ENCODE measurements at places on chromosomes 6 and 20.

GRCh38 chr6:128478230-128479047 lies 42.0 kb downstream of the PTPRK start:
- no peak for DNase-seq

DNA sequence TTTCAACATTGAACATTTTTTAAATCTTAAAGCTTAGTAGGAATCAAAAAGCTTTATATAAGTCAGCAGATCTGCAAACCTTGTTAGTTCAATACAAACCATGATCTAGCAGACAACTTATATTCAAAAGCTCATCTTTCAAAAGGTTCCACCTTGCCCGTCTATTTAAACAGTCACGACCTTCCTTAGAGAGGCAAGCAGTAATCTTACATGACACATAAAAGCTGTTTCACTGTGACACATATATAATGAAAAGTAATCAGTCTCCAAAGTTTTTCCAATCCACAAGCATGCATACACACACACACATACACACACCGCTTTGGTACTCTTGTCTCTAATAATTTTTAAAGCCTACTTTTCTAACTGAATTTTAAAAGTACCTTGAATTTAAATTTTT lies 12.9 kb downstream of the SOD2 start:
- no peak for DNase-seq

DNA sequence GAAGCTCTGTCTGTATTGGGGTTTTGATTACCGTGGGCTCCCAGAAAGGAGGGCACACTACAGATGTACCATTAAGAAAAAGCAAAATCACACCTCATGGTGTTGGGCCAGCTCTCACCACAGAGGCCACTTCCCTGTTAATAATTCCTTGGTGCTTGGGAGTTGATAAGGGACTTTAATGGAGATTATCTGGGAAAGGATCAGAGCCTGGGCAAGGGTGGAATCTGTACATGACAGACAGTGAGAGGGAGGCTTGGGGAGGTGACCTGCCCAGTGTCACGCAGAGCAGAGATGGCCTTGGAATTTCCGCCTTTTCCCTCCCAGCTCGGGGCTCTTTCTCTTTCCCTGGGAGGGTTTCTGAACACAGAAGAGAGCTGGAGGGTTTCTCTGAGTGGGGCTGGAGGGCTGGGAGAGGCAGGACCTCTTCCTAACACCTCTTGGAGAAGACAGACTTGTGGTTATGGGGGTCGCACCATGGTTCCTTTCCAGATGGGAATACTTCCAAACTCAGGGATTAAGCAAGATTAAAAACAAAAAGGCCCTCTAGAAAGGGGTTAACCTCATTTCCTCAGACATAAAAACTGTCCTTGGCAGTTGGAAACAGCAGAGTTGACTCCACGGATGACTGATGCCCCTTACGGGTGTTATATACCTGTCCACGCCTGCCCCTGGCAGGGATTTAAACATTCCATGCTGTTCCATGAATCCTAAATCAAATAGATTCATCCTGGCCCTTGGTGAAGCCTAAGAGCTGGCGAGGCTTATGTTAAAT lies 16.8 kb upstream of the KCNK16 start:
- DNase-seq = no peak

GRCh38 chr20:5663396-5663795 lies 86.8 kb upstream of the SHLD1 start:
- DNase-seq = no peak

GRCh38 chr20:54306985-54307710 lies 99.3 kb downstream of the PFDN4 start:
- no peak for DNase-seq

DNA sequence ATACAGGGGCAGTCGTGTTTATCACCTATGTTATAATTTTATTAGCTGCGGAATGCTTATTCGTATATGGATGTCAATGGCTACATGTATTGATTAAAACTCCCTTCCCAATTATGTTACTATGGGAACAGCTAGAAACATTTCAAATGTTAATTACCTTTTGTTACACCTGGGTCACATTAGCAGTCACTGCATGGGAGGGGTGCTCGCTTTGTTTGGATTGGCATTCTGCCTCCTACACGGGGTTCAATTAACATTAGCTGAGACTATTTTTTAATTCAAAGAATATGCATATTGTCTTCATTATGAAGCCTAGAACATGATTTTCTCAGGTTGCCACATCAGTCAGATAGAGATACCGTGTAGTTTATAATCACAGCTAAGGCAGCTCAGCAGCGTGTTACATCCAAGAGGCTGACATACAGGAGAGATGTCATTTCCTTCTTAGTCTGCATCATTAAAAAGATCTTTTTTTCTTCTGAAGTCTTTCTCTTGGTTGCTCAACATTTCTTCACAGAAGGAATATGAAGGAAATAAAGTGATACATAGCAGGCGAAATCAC lies 76.2 kb upstream of the RPS6KA2 start:
- no peak for DNase-seq

DNA sequence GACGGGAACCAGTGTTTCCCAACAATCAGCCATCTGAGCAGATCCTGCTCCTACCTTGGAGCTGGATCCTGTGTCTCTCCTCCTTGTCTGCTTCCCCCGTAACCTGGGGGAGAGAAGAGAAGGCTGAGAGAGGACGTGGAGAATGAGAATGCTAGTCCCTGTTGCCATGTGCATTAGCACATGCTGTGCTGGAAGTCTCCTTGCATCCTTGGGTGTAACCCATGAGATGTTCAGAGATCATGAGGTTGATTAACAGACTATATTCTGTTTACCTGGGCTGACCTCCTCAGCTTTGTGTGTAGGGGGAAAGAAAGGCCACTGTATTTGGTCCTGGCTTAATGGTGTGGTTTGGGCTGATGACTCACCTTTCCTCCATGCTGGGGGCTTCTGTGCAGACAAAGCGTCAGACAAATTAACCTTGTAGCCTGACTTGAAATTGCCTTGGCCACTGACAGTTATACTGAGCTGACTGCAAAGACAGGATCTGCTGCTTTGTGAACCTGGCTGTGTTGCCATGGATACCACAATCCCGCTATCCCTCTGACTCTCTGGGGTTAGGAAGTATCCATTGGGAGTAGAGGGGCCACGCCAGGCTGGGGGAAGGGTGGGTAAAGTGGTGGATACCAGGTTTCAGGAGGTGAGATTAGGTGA lies 243.7 kb upstream of the CHD6 start:
- DNase-seq = no peak

- DNase-seq = no peak
Observed at GRCh38 chr6:158539413-158539812, 20.5 kb upstream of the TMEM181 start.

DNA sequence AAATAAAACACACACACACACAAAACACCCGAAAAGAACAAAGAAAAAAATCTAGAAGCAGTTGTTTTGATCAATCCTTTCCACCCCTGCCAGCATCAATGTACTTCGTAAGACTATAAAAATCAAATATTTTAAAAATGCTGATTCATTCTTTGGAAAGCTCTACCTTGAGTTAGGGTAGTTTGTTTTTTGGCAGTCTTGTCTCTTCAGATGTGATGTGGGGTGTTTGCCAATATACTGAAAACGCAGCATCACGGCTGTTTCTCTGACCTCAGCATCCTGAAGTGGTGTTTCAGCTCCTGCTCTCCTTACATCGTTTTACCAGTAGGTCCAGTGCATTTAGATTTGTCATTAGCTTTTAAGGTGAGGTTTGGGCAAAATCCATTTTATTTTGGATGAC lies 526.0 kb downstream of the UTRN start:
- DNase-seq = no peak

DNA sequence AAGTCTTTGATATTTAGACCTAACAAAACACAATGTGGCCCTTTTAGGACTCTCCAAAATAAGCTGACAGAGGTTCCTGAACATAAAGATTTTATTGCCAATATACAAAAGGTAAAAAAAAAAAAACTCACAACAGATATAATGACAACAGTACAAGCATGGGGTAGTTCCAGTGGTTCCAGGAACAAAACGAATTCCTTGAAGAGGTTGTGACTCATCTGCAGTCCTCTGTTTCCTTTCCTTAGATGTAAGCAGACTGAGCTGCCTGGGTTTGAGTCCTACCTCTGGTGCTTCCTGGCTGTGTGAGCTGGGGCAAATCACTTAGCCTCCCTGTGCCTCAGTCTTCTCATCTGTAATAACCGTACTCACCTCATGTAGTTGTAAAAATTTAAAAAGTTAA lies 13.3 kb upstream of the CTAGE9 start:
- DNase-seq = no peak

DNA sequence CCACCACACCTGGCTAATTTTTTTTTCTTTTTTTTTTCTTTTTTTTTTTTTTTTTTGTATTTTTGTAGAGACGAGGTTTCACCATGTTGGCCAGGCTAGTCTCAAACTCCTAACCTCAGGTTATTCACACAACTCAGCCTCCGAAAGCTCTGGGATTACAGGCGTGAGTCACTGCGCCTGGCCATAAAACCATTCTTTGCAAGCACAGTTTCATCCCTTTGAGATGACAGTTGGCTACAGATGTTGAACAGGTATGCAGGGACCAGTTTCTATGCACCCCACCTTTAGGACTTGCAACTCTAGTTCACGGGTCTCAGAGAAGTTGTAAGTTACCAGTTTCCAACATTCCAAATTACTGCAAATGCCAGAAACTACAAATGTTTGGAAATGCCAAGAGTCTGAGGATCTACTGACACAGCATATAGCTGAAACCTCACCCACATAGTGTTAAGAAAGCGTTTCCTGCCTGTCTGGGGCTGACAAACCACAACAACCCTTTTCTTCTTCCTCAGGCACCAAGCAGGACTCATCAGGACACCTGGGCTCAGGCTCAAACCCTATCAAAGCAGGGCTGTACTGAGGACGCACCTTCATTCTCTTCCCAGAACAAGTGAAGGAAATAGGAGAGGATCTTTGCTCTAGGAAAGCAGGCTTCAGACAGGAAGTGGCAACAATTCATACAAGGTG lies 22.9 kb downstream of the ARHGAP18 start:
- no peak for DNase-seq

GRCh38 chr20:40225596-40225995 lies 463.4 kb downstream of the MAFB start:
- DNase-seq = no peak

- DNase-seq = no peak
Observed at GRCh38 chr20:52454660-52455059, 263.1 kb upstream of the ZFP64 start.

DNA sequence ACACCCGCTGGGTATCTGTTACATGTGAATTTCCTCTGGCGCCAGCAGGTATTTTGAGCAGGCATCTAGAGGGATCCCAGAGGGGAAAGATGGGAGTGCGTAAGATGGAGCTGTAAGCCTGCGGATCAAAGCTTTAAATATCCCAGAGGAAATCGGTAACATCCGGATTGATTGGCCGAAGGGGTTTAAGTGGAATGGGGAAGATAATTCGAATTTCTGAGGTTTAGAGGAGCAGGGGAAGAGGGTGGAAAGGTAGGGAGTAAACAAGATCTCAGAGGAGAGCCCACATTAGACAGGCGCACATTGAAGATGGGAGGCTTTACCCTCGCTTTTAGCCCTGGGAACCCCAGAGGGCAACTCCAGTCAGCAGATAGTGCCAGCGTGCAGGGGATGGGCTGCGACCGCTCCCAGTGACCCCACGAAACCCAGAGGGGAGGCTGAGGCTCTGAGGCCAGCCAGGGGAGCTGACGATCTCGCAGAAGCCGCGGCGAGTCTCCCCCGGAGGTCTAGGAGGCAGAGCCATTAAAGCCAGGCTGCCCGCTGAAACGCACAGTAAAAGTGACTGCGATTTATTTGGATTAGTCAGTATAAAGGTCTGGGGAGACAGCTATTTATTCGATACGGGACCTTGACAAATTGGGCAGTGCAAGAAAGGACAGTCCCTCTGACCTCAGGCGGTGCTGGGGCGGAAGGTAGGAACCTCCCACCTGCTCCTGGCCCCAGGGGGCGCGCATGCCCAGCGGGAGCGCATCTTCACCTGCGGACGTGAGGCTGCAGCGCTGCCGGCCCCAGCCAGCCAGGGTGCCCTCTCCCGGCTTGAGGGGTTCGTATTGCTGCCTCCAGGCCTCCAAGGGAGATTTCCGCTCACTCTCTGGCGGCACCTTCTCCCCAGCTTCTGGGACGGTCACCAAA lies 34.3 kb upstream of the TCF21 start:
- DNase-seq = no peak

GRCh38 chr20:29878281-29878741 lies 1379.2 kb upstream of the DEFB115 start:
- DNase-seq = no peak

DNA sequence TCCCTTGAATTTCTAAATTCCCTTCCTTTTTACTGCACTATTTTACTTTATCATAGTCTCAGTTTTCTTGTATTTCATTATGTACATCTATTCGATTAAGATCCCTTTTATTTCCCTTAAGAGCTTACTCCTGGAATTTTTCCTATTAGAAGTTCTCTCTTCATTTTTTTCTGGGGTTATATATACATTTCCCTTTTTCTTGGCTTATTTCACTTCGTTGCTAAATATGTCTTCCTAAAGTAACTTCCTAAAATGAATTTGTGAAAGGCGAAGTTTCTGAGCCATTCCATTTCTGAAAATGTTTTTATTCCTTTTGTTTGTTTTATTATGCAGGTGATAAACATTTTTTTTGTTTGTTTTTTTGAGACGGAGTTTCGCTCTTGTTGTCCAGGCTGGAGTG lies 5.9 kb upstream of the CD109 start:
- no peak for DNase-seq

- no peak for DNase-seq
Observed at GRCh38 chr6:43740321-43740960, 29.6 kb upstream of the VEGFA start.

- DNase-seq = no peak
Observed at GRCh38 chr20:4109307-4109940, 94.1 kb upstream of the RNF24 start.

DNA sequence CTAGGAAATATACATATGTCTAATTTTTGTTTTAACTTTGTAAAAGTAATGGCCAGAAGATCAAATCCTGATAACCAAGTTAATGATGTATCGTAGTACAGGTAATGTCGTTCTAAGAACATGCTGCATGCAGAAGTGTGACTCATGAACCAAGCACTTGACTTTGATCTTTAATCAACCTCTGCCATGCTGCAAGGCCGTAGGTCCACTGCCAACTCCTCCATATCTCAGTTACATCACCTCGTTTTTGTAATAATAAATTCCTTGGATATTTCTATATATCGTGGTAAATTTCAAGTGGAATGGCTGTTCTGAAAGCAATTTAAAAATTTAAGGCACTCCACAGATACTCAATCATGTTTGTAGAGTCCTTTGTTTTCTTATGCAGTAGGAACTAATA lies 771.7 kb downstream of the EPHA7 start:
- DNase-seq = no peak

DNA sequence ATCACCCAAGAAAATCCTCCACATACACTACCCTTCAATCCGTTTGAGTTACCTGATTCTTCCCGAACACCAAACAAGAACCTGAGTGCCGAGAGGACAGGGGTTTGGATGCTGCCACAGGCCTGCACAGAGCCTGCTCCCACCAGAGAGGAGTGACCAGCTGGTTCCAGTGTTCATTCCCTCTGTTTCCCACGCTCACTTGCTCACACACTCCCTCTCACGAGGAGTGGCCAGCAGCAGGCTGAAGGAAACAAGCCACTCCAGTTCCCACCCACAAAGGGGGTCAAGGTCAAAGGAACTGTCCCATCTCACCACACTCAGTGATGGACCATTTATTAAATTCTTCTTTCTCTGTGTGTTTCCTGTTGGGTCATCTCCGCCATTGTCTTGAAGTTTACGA lies 97.2 kb upstream of the SNX9 start:
- no peak for DNase-seq
